ENCODE measurements at places on chromosomes 1 and 21. TPM values are rescaled to one million over a fixed set of nuclear protein-coding genes. Genes with fewer than 3 reads are reported as not detected.

The ANKRD34A gene
- 1.2 TPM for total RNA-seq

The SEC16B gene
- 0.19 TPM for total RNA-seq

The BARHL2 gene
- 0.11 TPM for total RNA-seq

The PRDX6 gene
- 214 TPM for total RNA-seq

The ABCA4 gene
- total RNA-seq, result not detected

The SH2D2A gene
- not detected for total RNA-seq

The CFHR3 gene
- total RNA-seq, result not detected

The C1orf87 gene
- not detected for total RNA-seq

The FABP3 gene
- total RNA-seq, result not detected

The RPE65 gene
- total RNA-seq, result not detected

The LAPTM5 gene
- not detected for total RNA-seq

The RHCE gene
- 0.77 TPM for total RNA-seq

The OPRD1 gene
- total RNA-seq, result not detected

The MROH9 gene
- not detected for total RNA-seq

The CPT2 gene
- total RNA-seq, result 28.2 TPM

The CDK11A gene
- total RNA-seq, result 4.4 TPM

The SFN gene
- total RNA-seq, result 0.11 TPM

The FCGR3B gene
- not detected for total RNA-seq

The PTPN22 gene
- not detected for total RNA-seq

The ATAD3C gene
- 0.05 TPM for total RNA-seq

The GPATCH2 gene
- total RNA-seq, result 14.3 TPM

The NBPF10 gene
- total RNA-seq, result 0.69 TPM

The LEMD1 gene
- total RNA-seq, result 0.72 TPM

The OR2T11 gene
- not detected for total RNA-seq

The GREM2 gene
- total RNA-seq, result 0.08 TPM

The CDC42SE1 gene
- 95.8 TPM for total RNA-seq

The TMEM82 gene
- total RNA-seq, result not detected

The CYP4X1 gene
- not detected for total RNA-seq

The GPA33 gene
- total RNA-seq, result not detected

The AXDND1 gene
- total RNA-seq, result not detected

The OR14K1 gene
- total RNA-seq, result not detected

The PODN gene
- total RNA-seq, result not detected

The S100A16 gene
- 37.8 TPM for total RNA-seq

The GATAD2B gene
- 8.7 TPM for total RNA-seq

The DHDDS gene
- 35.4 TPM for total RNA-seq

The LCE3D gene
- total RNA-seq, result not detected

The TMEM269 gene
- total RNA-seq, result not detected

The SERINC2 gene
- total RNA-seq, result 8.1 TPM

The RAB25 gene
- total RNA-seq, result not detected

The LAMB3 gene
- 2.0 TPM for total RNA-seq

The CACNA1E gene
- 0.18 TPM for total RNA-seq

The NME7 gene
- total RNA-seq, result 6.0 TPM

The DIPK1A gene
- 12.4 TPM for total RNA-seq
